ENCODE measurements at places on chromosomes 3 and 15.

DNA sequence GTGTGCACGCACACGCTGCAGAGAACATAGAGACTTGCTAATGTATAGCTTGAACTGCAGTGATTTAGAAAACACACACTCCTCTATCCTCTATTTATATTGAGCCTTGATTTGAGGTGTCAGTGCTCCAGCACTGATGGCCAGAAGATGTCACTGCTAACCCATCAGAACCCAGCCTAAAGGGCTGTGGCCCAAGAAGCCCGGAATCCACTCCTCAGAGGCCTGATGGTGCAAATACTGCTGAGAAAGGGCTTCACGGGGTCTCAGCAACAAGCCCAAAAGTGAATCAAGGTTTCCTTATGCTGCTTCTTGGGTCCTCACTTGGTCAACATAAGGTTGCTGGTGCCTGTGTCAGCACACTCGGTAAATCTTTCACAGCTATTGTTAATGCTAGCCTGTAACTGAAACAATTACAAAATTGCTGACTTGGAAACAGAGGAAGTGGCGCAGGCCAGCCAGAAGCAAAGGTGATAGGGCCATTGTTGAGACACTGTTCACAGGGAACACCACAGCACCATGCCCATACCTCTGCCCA is 60.3 kb downstream of the HEG1 start:
- DNase-seq, result peak; percentile 5

- DNase-seq, result no peak
Observed at GRCh38 chr15:76073554-76073953, 13.8 kb downstream of the TMEM266 start.

- no peak for DNase-seq
Observed at GRCh38 chr3:193972832-193973231, 163.1 kb upstream of the HES1 start.

- DNase-seq, result no peak
Observed at GRCh38 chr3:34381243-34381642, 582.8 kb downstream of the PDCD6IP start.

DNA sequence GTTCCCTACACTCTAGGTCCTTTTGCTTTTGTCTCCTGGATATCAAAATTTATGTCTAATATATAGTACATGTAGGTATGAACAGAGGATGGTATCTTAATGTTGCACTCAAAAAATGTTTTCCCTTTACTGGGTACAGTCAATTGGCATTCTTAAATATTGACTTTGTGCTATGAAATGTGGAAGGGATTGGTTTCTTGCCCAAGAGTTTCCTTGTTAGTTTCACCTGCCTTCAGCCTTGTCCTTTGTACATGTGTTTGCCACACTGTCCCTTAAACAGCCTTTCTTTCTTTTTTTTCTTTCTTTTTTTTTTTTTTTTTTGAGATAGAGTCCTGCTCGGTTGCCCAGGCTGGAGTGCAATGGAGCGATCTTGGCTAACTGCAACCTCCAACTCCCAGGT is 287.1 kb downstream of the SQOR start:
- DNase-seq, result no peak

GRCh38 chr3:87958289-87958688 is 100.5 kb downstream of the CGGBP1 start:
- no peak for DNase-seq

DNA sequence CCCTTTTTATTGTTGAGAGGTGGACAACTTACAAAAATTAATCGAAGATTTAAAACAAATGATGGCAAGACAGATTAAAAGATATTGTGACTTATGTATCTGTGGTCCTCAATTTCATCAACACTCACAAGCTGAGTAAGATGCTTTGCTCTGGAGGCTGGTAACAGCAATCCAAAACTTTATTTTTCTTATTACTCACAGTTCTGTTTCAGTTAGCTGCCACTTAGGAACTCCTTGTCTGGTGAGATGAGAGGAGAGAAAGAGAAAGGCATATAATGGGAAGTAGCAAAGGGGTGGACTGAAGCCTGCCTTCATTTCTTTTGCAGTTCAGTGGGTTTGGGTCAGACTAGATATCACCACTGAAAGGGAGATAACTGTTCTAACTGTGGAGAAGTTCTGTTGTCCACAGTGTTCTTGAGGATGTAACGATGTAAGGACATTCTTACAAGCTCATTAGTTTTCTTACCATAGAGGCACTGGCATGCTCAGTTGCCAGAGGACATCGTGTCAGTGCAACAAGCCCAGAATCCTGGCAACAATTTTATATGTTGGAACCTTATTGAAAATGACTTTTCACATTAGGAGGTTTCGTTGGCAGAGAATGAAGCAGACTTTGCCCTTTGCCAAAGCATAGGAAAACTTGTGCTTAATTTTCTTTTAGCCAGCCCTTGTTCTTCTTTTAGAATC is 93.6 kb downstream of the PLCL2 start:
- no peak for DNase-seq

DNA sequence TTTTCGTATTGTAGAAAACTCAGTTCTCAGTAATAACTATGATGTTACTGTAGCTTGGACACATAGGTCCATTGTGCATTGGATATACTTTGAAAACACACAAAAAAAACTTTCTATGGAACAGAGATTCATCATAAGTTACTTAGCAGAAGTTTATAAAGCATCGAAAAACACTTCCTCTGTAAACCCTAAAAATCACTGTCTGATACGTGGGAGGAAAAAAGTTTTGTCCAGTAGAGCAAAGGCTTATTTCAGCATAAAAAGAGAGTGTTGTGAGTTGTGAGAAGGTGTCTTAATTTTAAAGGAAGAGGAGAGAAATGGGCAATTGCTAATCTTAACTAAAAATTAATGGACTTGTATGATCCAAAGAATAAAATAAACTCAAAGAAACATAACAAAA is 64.8 kb downstream of the OSTN start:
- DNase-seq, result no peak

DNA sequence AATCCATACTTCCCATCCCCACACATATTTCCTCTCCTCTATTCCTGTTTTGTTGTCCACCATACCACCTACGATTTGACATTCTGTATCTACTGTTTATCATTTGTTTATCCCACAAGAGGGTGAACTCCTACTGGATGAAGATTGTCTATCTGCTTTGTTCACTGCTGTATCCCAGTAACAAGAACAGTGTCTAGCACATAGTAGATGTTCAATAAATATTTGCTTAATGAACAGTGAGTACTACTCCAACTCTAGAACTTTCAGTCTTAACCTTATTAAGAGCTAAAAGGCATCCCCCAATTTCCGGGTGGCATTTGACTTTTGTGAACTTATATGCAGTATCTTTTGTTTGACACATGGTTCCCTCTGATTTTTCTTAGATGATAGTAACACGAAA is 1.3 kb downstream of the PYGO1 start:
- DNase-seq, result no peak

All from activated CD4-positive, CD25-positive, alpha-beta regulatory T cell treated with anti-CD3 and anti-CD28 coated beads, Interleukin-2, amount 50 U/mL, for 16 hours (primary cell).